ENCODE measurements at places on chromosomes 5 and 9.

- DNase-seq = no peak
Measured at GRCh38 chr5:143985832-143986515, 174.0 kb downstream of the HMHB1 start.

- no peak for DNase-seq
Measured at GRCh38 chr5:127696683-127697082, 6.5 kb upstream of the CCDC192 start.

GRCh38 chr5:56211298-56211865 lies 21.7 kb downstream of the ANKRD55 start:
- DNase-seq = no peak

GRCh38 chr9:75671354-75671753 lies 219.1 kb upstream of the PCSK5 start:
- no peak for DNase-seq

- peak; percentile 68 for DNase-seq
Measured at GRCh38 chr9:94908011-94908563, 181.6 kb downstream of the AOPEP start.

GRCh38 chr5:77990020-77990419 lies 213.9 kb upstream of the TBCA start:
- DNase-seq = no peak

- no peak for DNase-seq
Measured at GRCh38 chr9:110099236-110100095, 108.5 kb downstream of the C9orf152 start.

- DNase-seq = no peak
Measured at GRCh38 chr5:178902849-178903248, 7.1 kb downstream of the ZFP2 start.

DNA sequence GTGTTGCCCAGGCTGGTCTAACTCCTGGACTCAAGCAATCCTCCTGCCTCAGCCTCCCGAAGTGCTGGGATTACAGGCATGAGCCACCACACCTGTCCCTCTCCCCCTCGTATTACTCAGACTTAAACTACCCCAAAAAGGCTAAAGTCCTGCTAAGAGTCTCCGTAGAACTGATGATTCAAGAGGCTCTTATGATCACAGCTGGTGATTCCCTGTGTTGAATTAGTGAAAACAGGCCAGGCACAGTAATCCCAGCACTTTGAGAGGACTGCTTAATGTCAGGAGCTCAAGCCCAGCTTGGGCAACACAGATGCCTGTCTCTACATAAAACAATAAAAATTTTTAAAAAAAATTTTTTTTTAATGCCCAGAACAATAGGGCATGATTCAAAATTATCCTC lies 9.2 kb downstream of the CDC26 start:
- no peak for DNase-seq

- DNase-seq = no peak
Measured at GRCh38 chr9:107723015-107723414, 233.4 kb upstream of the KLF4 start.

DNA sequence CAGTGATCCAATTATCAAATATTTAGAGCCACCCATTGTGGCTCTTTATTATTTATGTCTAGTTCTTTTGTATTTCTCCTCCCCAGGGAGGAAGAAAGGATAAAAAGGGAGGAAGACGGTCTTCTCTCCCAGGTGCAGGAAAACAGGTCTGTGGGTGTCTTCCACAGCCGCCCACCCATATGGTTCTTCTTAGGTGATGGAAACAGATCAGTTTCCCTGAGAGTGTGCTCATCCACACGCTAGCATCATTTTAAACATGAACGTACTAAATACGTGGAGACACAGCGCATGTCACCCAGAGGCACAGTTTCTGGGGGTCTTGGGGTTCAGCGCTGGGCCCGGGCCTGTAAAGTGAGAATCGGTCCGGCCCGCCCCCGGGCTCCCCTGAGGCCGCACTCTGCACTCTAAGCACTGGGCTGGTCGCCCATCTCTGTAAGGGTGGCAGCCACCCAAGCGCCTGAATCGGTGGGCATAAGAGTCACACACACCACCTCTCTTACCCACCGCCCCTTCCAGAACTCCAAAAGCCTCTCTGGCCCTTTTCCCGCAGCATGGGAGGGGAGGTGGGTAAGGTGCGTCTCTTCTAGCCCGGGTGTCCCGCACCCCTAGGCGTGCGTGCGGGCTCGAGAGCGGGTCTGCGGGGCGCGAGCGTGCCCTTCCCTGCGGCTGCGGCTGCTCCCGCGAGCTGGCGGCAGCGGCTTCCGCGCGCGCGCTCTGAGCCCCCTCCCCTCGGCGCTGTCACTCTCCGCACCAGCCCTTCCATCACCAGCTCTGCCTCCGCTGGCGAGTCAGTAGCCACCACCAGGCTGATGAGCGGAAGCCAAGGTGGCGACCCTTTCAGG lies 1.3 kb downstream of the PTCH1 start:
- no peak for DNase-seq

- peak; percentile 58 for DNase-seq
Measured at GRCh38 chr9:111186021-111186530, 143.9 kb downstream of the OR2K2 start.

GRCh38 chr9:76431601-76432000 lies 27.4 kb upstream of the GCNT1 start:
- no peak for DNase-seq

DNA sequence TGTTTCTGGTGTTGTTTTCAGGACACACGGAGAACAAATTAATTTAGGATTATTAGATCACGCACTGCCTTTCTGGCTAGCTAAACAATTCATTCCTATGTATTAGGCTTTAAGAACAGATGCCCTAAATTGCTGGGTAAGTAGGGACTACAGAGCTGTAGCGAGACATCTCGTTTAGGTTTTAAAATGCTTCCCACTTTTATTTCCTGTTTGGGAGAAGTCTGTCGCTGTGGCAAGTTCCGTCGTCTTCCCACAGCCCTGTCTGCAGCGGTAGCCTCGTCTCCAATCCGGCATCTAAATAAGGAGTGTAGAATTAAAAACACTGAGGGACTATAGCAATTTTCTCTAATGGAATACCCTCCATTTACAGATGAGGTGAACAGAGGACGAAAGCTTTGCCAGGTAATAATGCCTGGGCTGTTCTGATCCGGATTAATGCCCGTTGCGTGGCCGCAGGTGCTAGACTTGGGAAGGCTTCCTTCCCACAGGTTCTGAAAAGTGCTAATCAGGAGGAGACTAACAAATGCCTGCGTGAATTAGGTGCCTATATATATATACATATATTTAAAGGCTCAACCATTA lies 1.3 kb upstream of the TRIM36 start:
- peak; percentile 58 for DNase-seq

DNA sequence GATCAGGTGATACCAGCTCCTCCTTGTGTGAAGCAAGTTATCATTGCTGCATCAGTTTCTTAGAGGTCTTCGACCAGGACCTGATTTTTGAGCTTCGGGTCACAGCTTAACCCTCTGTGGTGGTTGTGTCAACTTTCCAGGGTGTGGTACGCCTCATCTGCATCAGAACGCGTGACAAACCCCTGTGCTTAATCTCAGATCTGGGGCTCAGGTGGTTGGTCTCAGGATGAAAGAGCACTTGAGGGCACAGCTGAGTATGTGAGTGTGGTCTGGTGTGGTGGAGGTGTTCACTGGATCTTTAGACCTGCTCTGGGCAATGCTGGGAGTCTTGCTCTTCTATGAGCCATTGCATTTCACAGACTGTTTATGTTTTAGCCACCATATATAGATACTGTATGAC lies 64.1 kb downstream of the OSTF1 start:
- DNase-seq = no peak

- no peak for DNase-seq
Measured at GRCh38 chr9:15475923-15476536, 34.7 kb downstream of the PSIP1 start.

- peak; percentile 42 for DNase-seq
Measured at GRCh38 chr9:86614871-86615849, 260.9 kb upstream of the TUT7 start.

GRCh38 chr9:25224996-25225395 lies 453.2 kb downstream of the TUSC1 start:
- DNase-seq = no peak

GRCh38 chr5:178221282-178221681 lies 11.3 kb downstream of the PHYKPL start:
- peak; percentile 73 for DNase-seq

- DNase-seq = no peak
Measured at GRCh38 chr9:18463991-18464390, 10.0 kb upstream of the ADAMTSL1 start.

GRCh38 chr9:100595391-100596199 lies 17.7 kb downstream of the CAVIN4 start:
- DNase-seq = peak; percentile 67

- DNase-seq = no peak
Measured at GRCh38 chr9:36827593-36827992, 206.5 kb downstream of the PAX5 start.

DNA sequence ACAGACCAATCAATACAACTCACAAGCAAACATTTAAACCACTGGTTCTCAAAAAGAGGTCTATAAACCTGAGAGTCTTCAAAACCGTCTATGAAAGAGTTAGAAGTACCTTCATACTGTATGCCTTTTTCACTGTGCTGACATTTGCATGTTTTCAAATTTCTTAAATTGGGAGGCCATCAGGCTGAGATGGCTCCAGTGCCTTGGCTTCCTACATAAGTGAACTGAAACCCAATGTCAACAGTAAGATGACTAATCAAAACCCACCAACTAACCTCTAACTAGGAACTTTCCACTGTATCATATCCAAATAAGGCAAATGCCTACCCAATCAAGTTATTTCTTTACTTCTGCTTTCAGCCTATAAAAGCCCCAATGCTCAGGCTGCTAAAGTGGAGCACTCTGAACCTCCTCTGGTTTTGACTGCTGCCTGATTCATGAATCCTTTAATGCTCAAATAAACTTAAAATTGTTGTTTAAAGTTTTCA lies 35.1 kb downstream of the FAM13B start:
- DNase-seq = peak; percentile 57

GRCh38 chr5:135839566-135839965 lies 5.1 kb downstream of the SLC25A48 start:
- DNase-seq = no peak

DNA sequence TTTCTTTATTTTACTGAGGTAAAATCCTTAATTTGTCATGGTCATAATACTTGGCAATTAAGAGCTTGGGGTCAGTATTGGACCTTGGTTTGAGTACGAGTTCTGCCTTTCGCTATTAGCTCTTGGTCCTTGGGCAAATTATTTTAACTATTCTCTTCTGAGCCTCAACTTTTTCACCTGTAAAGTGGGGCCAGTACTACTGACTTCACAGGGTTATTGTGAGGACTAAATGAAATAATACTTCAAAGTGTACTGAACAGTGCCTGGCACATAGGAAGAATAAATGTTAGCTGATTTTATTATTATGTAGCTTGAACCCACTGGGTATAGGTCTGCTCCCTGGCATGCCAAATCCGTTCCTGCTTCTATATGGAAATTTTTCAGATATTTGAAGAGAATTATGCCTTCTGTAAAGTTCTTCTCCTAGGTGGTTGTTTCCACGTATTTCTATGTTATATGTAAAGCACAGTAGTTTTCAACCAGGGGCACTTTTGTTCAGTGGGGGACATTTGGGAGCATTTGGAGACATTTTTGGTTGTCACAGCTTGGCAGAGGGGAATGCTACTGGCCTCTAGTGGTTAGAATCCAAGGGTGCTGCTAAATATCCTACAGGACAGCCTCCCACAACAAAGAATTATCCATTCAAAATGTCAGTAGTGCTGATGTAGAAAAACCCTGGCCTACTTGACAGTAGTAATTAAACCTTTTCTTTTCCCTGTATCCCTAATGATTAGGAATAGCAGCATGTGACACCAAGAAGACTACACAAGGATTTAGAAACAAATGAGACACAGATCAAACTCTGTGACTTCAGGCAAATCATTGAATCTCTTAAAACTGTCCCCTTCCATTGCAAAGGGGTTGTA lies 4.5 kb downstream of the RCL1 start:
- peak; percentile 55 for DNase-seq

- DNase-seq = peak; percentile 58
Measured at GRCh38 chr5:135215617-135216470, 181.8 kb upstream of the PITX1 start.

- DNase-seq = no peak
Measured at GRCh38 chr9:124343533-124344290, 71.5 kb downstream of the PSMB7 start.

DNA sequence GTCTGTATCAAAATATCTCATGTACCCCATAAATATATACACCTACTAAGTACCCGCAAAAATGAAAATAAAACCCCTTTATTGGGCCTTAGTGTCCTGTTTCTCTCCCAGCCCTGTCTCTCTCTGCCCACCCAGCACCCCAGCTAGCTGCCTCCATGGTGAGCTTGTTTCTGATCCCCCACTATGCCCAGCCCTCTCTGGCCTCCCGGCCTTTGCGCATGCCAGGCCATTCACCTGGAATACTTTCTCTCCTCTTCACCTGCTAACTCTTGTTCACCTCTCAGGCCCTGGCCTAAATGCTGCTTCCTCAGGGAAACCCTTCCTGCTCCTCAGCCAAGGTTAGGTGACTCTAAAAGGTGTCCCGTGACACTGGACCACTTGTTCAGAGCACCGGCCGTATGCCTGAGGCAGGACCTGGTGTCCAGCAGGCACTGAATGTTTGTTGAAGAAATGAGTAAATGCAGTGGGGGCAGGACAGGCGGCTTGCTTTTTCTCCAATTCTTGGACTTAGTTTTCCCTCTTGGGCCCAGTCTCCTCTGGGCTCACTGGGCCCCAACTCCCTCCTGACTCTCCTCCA lies 58.5 kb downstream of the PSD2 start:
- DNase-seq = no peak

GRCh38 chr9:114072184-114073140 lies 5.6 kb downstream of the AMBP start:
- no peak for DNase-seq

GRCh38 chr9:96040591-96041461 lies 165.3 kb downstream of the ERCC6L2 start:
- DNase-seq = no peak

- DNase-seq = no peak
Measured at GRCh38 chr9:99809586-99810319, 11.9 kb upstream of the NR4A3 start.

DNA sequence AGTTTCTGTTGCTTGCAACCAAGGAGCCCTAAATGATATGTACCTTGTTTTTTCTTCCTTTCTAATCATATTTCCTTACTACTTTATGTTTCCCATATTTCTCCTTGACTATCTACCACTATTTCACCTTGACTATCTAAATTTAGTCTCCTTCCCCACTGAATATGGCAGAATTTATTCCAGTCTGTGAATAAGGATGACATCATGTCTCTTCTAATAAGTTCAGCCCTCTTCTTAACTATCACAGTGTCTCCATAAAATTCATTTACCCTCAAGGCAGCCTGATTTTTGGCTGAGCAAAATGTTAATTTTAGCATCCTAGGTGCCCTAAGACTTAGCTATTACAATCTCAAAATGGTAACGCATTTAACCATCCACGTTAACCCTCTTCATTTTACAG lies 99.5 kb upstream of the EQTN start:
- no peak for DNase-seq

DNA sequence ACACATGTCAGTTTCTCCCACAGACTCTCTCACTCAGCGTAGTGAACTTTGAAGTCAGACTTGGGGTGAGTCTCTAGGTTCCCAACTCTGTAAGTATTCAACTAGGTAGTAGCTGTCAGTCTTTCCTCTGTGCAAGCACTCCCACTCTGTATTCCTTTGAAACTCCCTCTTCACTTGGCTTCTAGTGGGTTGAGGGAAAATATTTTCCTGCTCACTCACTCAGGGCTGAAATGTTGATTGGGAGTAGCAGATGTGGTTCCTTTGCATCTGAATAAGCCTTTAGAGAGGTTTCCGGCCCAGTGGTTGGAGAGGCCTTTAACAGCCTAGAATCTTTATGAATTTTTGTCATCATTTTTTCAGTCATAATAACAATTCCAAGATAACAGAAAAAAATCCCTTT lies 18.1 kb upstream of the ARRDC3 start:
- DNase-seq = no peak
